Activated T-helper 1 cell treated with Interleukin-2 at 50 U/mL for 16 hours (primary cell): ENCODE measurements at places on chromosomes 12 and 14.
A peak's percentile ranks its signal among the peaks of the same experiment; 100 is the strongest.

DNA sequence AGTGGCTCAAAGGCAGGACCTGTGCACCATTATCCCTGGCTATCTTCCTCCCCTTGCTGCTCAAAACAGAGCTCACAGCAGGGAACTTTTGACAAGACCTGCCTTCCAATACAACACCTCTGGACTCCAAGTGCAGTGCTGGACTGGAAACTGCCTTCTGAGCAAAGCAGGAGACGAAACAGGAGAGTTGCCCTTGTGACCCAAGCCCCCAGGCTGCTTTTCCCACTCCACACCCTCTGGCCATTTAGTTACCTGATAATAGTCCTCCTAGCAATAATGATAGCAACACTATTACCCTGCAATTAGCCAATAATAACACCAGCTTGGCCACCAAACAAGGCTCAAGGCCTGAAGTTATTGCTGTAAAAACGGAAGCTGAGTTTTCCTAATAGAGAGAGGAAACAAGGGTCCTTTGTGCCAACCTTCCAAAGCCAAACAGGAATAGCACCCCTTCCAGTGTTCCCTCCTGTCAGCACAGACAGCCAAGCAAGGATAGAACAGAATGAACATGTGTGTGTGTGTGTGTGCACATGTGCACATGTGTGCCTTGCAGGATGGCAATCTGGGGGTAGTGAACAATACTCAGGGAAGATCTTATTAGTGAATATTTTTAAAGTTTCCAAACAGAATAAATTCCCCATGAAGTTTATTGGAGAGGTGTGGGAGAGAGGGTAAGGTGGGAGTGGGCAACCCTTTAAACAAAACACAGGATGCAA lies 9.2 kb upstream of the KRT73 start:
- DNase-seq = no peak

DNA sequence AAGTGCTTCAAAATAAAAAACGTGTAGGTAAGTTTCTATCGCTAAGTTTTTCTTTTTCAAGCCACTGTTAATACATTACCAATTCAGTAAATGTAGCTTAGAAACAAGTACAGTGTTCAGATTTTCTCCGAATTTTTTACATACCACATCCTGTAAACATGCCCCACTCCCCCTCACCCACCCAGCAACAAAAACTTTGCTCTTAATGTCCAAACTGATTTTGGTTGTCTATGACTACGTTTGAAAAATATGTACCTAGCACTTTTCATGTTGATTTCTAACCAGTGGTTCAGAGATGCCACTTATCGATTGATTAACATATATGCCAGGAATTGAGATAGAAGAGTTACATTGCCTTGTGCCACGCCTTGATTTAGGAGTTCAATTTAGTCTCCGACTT lies 663 bp upstream of the LIN7A start:
- no peak for DNase-seq

- no peak for DNase-seq
Measured at GRCh38 chr12:79141776-79142175, 277.2 kb downstream of the SYT1 start.

DNA sequence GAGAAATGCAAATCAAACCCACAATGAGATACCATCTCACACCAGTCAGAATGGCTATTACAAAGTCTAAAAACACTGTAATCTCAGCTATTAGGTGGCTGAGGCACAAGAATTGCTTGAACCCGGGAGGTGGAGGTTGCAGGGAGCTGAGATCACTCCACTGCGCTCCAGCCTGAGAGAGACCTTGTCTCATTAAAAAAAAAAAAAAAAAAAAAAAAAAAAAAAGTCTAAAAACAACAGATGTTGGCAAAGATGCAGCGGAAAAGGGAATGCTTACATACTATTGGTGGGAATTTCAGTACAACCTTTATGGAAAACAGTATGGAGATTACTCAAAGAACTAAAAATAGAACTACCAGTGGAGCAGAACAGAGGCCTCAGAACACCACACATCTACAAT lies 19.0 kb upstream of the ATF7 start:
- no peak for DNase-seq

DNA sequence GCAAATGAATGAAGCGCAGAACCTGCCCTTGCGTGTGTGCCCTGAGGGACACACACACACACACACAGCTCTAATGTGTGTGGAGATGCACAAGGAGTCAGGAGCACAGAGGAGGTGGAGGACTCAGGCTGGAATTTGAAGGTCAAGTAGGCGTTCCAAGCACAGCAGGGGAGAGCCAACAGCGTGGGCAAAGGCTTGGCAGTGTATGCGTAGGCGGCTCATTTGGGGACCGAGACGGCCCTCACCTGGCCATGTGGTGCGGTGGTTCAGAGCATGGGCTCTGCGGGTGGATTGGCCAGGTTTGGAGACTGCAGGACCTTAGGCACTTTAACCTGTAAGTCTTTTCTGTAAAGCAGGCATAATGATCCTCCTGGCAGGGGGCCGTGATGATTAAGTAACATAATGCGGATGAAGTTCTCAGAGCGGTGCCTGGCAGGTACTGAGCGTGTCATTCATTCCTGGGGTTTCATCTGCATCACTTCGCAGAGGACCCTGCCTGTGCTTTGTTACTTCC lies 69.5 kb upstream of the SLC24A4 start:
- no peak for DNase-seq

DNA sequence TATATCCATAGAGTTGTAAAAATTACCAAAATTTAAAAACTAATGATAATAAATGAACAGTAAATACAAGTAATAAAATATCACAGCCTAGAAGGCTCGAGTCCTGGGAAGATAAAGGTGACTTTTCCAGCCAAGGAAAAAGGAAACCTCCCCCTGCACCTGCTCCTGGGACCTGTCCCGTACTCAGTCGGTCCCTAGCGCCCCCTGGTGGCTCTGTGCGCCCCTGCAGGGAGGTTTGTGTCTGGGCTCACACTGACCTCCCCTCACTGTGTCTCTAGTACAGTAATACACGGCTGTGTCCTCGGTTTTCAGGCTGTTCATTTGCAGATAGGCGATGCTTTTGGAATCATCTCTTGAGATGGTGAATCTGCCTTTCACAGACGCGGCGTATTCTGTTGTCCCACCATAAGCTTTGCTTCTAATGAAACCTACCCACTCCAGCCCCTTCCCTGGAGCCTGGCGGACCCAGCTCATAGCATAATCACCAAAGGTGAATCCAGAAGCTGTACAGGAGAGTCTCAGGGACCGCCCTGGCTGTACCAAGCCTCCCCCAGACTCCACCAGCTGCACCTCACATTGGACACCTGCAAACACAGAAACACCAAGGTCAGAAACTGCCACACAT lies 1030.4 kb downstream of the TMEM121 start:
- DNase-seq = peak; percentile 55
